ENCODE measurements at places on chromosomes 12 and 14. TPM values are rescaled to one million over a fixed set of nuclear protein-coding genes. Genes with fewer than 3 reads are reported as not detected.

The LGR5 gene
- 4.4 TPM for total RNA-seq

DNA sequence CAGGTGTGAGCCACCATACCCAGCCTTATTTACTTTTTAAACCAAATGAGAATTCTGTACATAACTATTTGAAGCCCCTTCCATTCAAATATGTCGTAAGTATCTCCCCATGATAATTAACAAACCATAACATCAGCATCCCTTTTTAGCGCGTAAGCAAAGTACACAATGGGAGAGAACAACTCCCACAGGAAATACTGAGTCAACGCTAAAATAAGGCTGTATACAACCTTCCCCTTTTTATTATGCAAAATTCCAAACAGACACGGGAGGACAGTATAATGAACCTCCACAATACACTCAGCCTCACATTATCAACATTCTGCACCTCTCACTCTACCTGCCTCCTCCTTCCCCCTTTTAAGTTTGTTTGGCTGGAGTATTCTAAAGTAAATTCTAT, 73.5 kb downstream of the CCDC88C start:
- no peak for DNase-seq

The LTB4R2 gene
- 5.0 TPM for total RNA-seq

DNA sequence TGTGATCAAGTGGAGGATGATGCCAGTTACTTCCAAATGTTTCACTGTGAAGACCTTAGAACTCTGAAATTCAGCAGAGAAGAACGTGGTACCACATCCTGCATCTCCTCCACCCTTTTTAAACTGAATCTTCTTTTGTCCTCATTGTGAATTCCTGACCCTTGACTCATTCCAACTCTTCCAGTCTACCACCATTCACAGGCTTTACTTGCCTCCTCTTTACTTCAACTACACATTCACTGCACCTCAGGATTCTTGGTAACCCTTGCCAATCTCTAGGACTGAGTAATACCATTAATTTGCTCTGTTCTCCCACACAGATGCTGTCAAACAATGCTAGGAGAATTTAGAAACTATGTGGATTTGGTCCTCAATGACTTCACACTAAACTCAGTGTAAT, 37.3 kb downstream of the PPP1R12A start:
- no peak for DNase-seq

The SDSL gene
- 24.0 TPM for total RNA-seq

DNA sequence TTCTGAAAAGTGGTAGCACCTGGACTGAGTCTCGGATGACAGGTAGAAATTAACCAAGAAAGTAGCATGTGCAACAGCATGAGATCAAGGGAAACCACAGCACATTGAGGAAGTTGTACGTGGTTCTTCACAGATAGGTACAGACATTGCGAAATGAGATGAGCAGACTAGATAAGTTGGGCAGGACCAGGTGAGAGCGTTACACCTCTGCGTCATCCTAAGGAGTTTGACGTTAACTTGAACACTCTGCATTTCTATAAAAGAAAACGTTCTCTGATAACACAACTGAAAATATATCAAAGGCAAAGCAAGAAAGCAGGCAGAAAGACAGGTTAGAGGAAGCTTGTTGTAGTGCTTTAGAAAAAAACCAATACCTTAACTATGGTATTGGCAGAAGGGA, 98.5 kb upstream of the RASSF8 start:
- DNase-seq = no peak

GRCh38 chr14:55094292-55095157, 34.5 kb upstream of the LGALS3 start:
- no peak for DNase-seq

- DNase-seq = no peak
Observed at GRCh38 chr12:113448873-113449272, 22.8 kb downstream of the LHX5 start.

DNA sequence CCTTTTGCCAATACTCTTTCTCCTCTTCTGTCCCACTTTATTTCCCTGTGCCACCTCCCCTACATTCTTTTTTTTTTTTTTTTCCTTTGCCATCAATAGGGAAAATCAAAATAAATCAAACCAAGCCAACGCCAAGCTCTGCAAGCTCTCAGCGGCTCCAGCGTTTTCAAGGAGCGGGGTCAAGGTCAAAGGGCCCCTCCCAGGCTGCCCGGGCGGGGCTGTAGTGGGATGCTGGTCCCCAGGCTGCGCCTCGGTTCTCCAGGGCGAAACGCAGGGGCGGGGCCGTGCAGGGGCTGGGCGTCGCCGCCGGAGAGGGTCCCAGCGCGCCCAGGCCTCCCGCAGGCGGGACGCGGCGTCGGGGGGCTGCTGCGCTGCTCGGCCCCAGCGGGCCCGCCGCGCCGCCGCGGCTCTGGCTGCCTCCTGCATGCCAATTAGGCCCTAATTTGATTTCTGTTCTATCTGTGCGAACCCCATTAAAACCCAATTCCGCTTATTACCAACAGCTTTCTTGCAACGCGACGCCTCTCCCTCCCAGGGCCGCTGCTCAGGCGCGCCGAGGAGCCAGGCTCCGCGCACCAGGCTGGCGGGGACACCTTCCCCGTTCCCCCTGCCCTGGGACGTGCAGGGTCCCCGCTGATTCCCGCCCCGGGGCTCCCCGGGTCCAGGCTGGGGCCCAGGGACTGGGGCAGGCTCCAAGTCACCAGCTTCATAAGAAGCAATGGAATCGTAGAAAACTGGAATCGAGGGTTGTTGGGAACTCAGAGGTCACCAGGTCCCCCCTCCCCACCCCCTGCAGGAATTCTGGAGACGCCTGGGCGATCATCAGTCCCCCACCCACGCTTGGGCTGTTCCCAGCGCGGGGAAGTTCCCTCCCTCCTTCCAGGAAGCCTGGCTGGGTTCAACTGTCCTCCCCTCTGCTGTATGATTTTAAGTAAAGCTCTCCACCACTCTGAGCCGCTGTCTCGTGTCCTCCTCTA, 50.7 kb upstream of the MAP1LC3B2 start:
- peak; percentile 64 for DNase-seq

DNA sequence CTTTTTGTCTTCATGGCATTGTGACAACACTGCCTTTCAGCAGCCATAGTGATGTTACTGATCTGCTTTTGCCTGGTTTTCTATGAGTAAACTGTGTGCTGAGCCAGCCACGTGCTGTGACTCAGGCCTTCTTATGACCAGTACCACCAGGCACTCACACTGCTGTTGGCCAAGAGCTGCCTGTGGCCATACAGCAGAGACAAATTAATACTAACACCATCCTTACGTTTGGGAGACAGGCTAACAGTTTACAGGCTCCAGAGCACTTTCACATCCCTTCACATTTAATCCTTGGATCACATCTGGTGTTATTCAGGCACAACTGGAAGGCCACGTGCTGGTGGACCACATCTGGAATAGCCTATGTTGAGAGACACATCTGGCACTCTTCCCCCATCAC, 377.9 kb downstream of the CCDC91 start:
- DNase-seq = peak; percentile 48

- DNase-seq = peak; percentile 44
Observed at GRCh38 chr12:23536293-23536692, 413.2 kb downstream of the SOX5 start.

The GNB3 gene
- total RNA-seq = 5.3 TPM

The C12orf56 gene
- not detected for total RNA-seq

DNA sequence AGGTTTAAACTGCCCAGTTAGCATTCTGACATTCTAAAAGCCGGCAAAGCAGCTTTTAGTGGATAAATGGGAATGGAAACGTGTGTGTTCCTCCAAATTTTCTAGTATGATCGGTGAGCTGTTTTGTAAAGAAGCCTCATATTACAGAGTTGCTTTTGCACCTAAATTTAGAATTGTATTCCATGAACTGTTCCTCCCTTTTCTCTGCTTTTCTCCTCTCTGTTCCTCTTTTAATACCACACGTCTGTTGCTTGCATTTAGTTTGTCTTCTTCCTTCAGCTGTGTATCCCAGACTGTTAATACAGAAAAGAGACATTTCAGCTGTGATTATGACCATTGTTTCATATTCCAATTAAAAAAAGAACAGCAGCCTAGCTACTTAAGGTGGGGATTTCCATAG, 10.7 kb downstream of the DYRK2 start:
- DNase-seq = no peak

DNA sequence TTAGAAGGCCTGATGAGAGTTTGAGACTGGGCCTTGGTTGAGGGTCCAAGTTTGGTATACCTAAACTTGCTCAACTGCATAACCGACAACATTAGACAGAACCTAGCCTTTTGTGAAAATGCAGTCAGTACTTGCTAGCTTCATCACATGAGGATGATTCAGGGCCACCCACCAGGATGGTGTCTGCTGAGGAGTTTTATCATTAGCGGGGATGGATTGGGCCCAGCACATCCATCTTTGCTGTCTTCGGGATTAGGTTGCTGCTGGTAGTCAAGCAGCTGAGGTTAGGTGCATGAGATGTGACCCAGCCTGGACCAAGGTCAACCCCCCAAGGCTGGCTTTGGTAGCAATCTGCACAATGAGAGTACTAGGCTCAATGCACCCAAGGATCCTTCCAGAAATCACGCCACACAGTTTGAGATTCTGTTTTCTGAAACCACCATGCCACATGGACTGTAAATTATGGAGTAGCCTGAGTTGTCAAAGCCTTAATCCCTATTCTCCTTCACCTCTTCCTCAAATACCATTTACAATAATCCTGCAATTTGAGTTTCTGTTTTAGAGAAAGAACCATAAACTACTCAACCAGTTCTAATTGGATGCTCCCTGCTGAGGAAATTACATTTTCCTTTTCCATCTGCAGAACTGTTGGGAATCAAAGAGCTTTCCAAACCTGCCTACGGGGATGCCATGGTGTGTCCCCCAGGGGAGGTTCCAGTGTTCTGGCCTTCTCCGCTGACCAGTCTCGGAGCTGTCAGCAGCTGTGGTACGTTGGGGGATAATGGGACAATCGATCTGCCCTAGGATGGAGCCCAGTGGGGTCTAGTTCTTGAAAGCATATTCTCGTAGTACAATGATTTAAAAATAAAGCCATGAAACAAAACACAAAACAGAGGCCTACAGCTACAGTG, 61.7 kb downstream of the DGLUCY start:
- no peak for DNase-seq

- no peak for DNase-seq
Observed at GRCh38 chr14:91337699-91338335, 79.8 kb downstream of the CCDC88C start.

The INTS13 gene
- total RNA-seq = 17.6 TPM

The IL23A gene
- total RNA-seq = not detected

GRCh38 chr14:36555998-36556743, 26.2 kb downstream of the NKX2-8 start:
- DNase-seq = no peak

GRCh38 chr12:104667139-104667538, 210.4 kb downstream of the CHST11 start:
- DNase-seq = no peak

- DNase-seq = no peak
Observed at GRCh38 chr14:102902523-102903247, 19.8 kb upstream of the AMN start.

DNA sequence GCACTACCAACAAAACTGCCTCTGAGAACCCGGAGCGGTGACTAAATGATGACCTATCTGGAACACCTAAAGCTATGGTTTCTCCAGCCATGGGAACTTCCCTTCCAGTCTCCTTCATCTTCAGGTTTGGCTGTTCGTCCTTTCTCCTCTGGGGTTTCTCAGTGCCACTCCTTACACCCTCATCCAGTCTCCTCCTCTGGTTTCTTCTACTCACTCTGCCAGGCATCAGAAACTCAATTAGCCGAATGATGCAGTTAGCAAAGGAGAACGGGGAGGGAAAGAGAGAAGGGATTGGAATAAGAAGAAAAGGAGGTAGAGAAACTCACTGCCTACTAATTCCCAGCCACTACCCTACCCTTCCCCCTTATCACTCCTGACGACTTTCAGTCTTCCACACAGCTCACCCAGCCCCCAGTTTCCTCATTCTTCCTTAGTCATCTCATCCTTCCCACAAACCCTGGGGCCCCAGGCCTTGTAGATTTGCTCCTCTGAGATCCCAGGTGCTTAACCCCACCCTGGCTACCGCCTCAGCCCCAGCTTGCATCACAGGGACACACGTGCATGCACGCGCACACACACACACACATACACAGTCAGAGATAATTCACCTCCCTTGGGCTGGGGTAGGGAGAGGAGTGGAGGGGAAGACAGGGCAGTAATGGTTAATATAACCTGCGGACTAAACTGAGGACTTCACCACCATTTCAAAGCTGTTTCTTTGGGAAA, 13.0 kb downstream of the FGD6 start:
- peak; percentile 38 for DNase-seq

The IL22 gene
- not detected for total RNA-seq

DNA sequence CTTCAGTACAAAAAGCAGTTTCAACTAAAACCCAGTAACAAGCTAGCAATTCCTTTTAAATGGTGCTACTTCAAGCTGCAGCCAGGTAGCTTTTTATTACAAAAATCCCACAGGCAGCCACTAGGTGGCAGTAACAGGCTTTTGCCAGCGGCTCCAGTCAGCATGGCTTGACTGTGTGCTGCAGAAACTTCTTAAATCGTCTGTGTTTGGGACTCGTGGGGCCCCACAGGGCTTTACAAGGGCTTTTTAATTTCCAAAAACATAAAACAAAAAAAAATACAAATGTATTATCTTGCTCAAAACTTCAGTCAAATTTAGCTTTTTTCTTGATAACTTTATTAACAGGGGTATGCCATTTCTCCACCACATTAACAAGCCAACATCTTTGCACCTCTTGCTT, 3.6 kb upstream of the CLEC4E start:
- DNase-seq = no peak

DNA sequence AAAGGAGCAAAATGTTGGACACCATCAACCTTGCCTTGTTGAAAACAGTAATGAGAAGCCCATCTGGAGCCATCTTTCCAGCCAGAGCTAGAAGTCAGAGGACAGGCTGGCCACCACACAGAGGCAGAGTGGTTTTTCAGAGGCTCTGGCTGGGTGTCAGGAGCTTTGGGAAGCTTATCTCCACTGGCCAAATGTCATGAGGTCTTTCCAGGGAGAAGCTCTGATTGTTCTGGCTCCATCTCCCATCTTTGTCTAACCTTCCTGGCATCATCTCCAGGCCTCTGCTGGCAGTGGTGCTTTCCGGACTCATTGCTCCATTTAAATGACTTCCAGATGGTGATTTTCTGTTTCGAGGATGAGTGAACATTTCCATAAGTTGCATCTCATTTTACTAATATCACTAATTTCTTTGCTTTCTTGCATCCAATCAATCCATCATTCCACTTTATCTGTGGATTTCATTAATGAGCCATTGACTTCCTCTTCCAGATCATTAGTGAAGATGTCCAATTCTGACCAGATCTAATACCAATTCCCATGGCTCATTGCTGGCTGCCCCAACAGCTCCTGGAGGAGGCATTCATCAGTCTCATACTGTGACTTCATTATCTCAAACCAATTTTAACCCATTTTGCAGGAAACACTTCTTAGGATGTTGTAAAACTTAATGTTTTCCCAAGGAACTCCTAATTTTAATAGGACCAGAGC, 35.3 kb upstream of the TMTC1 start:
- DNase-seq = no peak

The TSHR gene
- not detected for total RNA-seq

- no peak for DNase-seq
Observed at GRCh38 chr14:93953739-93954515, 22.4 kb downstream of the ASB2 start.
